AG09309 (cell line): ENCODE measurements at places on chromosomes 5 and 9.

- no peak for DNase-seq
Observed at GRCh38 chr5:80238097-80238496, 17.8 kb downstream of the SERINC5 start.

DNA sequence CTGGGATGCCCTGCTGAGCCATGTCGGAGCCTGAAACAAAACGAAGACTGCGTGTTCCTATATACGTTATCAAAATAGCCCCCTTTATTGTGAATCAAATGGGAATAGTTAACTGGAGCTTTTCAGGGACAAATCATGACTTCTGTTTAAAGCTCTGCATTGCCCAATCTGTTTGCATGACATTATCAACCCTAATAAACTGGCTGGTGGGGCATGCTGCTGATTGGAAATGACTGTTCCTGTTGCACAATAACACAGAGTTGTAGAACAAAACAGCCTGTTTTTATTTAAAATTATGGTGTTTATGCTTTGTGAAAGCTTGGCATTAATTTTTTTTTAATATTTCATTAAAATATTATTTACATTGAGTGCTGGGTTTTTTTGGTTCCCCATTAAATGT, 215.5 kb downstream of the TMEM167A start:
- DNase-seq = peak; percentile 11

DNA sequence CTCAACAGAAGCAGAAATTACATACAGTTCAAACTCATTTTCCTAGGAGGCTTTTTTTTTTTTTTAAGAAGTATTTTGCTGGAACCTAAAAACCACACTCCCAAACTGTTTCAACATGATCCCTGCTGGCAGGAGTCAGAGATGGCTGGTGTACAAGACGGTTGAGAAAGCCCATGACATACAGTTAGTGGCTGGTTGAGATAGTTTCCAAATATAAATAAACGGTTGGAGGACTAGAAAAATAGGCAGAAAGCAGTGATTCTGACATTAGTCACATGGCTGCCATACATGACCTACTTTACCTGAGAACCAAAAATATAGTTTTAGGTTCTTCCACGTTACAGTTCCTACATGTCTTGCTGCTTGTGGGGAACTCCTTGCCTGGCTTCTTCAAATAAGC, 31.7 kb upstream of the BASP1 start:
- DNase-seq = peak; percentile 95

GRCh38 chr9:134380542-134381271, 54.5 kb downstream of the RXRA start:
- DNase-seq = no peak

DNA sequence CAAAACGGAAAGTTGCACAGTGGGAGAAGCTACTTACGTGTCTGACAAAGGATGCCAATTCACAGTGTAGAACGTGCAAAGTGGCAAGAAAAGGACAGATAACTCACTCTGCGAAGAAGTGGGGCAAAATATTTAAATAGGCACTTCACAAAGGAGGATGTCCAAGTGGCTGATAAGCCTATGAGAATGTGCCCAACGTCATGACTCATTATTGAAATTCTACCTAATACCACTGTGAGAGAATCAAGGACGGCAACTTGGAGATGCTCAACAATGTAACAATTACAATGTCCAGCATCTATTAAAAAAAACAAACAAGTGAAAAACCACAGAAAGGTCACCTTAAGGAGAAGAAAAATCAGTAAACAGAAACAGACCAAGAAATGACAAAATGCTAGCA, 59.0 kb downstream of the NACC2 start:
- DNase-seq = no peak

GRCh38 chr5:158135682-158136179, 276.8 kb upstream of the CLINT1 start:
- no peak for DNase-seq

- DNase-seq = no peak
Observed at GRCh38 chr5:33205727-33206410, 234.9 kb upstream of the TARS1 start.

DNA sequence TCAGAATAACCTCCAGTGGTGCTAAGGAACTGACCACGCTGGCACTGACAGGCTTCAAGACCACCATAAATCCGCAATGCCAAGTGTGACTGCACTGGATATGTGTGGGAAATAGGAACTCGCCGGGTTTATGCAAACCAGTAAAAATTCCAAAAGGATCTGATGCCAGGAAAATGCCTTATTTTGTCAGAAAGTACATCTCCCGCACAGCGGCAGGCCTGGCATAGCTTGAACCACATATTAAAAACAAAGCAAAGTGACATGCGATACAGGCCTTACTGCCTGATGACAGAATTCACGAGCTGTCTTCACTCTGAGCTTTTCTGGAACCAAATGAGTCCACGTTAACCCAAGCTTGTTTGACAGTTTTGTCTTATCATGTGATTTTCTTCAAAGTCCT, 139.6 kb downstream of the GLIS3 start:
- no peak for DNase-seq

DNA sequence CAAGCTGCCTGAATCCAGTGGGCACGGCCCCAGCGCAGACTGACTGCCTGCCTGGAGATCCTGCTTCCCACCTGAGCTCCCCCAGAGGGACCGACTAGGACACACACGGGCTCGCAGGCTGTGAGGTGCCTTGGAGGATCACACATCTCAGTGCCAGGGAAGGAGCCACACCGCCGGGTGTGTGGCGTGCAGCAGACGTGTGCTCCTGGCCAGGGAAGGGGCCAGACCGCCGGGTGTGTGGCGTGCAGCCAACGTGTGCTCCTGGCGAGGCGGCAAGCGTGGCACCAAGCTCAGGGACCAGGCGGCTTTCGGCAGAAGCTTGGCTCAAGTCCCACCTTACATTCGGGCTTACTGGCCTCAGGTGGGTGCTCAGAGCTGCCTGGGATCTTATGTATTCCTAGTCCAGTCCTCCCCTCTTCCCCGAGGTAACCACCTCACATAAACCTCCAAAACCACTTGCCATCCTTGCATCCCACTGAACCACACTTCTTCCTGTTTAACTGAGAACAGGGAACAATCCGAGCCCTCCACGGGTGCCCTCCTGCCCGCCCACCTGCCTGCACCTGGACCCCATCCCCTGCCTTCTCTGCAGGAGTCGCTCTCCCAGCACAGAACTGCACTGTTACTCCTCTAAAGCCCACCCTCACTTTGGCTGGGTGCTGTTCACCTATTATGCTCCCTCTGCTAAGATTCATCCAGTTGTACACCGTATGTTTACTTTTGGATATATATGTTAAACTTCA, 22.4 kb upstream of the MRNIP start:
- no peak for DNase-seq

DNA sequence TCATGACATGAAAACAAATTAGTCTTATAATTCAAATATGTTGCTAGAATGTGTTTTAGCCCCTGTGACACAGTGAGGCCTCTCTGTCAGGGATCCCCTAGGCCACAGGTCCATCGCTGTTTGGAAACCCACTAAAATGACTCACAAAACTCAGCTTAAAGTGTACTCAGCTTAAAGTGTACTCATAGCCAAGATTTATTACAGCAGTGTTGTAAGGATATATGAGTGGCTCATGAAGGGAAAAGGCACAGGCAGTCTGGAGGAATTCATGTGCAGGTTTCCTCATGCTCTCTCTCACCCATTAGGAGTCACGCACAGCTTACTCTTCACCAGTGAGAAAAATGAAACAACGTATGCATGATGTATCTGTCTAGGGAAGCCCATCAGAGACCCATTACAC, 24.4 kb upstream of the TGFBI start:
- DNase-seq = peak; percentile 92

DNA sequence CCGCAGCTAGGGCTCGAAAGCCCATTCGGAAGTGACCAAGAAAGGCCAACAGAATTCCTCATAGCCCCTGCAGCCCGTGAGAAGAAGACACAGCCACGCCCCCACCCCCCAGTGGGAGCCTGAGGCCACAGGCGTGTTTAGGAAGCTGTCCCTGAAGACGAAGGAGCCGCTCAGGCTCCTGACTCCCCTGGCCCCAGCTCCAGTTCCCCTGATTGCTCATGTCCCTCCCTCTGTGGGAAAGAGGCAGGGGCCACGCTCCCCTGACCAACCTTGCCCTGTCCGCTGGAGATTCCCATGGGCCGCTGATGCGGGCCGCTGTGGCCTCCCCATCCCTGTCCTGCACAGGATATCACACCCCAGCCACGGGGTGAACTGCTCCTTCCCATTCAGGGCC, 13.6 kb downstream of the ROPN1L start:
- DNase-seq = no peak

GRCh38 chr5:121174351-121174750, 677.3 kb upstream of the FTMT start:
- DNase-seq = no peak

DNA sequence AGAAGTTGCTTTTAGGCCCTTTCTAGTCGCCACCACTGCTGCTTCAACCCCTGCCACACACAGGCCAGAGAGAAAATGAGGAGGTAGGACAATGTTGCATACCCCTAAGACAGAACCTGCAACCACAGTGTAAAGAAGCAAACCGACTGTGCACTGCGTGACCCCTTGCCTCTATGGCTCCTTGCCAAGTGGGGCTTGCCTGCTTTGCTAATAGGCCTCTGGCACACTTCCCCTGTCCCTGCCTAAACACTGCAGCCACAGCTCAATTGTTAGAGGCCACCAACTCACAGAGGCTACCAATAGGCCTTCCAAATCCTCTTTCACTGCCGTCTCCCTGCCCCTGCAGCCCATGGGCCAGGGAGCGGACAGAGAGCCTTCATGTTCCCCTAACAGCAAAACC, 280.1 kb downstream of the CDH10 start:
- no peak for DNase-seq

DNA sequence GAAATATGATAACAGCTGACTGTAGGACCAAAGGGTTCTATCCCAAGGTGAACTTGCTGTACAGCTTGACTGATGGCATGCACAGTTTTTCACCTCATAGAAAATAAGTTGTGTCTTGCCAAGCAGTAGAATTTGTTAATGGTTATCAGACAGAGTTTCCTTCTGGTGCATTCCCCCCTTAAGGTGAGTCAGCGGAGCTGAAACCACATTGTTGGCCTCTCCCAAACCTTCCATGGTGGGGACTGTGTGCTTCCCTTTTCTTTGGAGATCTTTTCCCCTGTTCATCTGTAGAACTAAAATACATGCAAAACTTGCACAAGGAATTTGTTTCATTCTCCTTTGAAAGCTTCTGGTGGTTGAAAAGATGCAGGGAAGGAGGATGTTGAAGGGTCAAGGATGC, 179.8 kb downstream of the FGF1 start:
- DNase-seq = no peak

GRCh38 chr5:161311965-161312364, 234.6 kb downstream of the GABRB2 start:
- DNase-seq = no peak

DNA sequence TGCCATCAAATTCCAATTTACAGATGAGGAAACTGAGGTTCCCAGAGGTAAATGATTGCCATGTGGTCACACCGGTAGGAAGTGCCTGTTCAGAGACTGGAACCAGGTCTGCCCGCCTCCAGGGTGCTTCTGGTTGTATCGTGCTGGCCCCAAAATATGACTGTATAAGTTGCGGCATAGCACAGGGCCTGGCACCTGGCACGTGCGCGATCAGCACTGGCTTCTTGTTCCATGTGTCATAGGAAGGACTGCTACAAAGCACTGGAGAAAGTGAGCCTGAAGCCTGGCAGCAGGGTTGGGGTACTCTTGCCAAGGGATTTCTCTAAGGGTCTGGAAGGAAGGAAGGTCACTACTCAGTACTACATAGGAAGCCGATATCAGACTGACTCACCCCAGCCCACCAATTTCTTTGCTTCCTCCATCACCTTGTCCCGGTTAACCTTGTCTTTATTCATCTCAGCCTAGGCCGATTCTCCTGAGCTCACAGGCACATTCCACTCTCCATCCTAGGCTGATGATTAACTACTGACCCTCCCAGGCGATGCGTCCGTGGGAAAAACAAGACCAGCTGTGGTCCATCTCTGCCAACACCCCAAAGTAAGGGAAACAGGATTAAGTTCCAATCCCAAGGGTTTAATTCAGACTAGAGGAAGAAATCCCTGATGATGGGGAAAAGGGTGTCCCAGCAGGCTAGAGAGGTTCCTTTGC, 1.8 kb downstream of the HRH2 start:
- DNase-seq = no peak

DNA sequence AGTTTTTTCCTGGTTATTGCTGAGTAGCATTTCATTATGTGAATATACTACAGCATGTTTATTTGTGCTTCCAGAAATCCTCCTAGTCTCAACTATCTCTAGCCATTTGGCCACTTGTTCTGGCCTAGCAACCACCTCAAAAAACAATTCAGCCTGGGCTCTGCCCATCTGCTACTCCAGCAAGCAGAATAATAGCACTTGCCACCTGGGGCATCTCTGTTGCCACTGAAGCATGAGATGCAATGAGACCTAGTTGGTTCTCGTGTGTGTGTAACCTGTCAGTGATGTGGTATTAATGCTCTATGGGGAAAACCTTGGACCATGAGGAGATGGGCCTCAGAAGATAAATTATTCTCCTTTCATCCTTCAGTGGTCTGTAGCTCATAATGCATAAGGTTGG, 129.5 kb downstream of the RNF180 start:
- no peak for DNase-seq

DNA sequence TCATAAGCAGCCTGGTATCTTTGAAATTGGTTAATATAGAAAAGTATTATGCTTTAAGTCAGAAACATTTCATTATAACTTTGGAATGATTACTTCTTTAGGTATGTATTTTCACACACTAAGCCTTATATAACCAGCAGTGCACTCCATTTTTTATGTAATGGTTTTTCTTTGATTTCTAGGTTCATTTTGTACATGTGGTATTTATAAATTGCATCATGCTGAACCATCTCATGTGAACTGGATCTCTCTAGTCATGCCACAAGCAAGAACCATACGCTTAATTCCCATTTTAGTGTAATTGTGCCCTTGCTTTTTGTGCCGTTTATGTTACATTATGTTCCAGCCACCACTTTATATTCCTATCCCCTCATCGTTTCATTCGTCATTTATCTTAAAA, 38.6 kb upstream of the SRP19 start:
- DNase-seq = peak; percentile 8

- DNase-seq = no peak
Observed at GRCh38 chr9:33024126-33024965, 727 bp upstream of the DNAJA1 start.

DNA sequence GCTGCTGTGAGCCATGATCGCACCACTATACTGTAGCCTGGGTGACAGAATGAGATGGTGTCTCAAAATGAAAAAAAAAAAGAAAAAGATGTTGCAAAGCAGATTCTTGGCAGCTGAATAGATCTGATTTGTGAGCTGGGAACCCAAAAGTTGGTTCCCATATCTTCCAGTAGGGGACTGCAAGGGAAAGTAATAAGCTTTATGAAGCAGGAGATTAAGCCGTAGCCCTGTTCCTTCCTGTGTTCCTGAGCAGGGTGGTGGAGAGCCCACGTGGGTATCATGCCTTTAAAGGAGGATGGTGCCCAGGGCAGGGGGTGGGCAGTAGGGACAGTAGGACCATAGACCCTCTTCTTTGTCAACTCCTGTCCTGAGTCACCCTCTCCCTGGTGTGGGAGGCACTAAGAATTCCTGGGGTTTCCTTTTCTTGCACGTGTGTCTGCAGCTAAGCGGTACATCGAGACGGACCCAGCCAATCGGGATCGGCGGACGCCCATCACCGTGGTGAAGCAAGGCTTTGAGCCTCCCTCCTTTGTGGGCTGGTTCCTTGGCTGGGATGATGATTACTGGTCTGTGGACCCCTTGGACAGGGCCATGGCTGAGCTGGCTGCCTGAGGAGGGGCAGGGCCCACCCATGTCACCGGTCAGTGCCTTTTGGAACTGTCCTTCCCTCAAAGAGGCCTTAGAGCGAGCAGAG, 37.9 kb downstream of the STOM start:
- no peak for DNase-seq

- no peak for DNase-seq
Observed at GRCh38 chr9:38164659-38165221, 95.7 kb upstream of the SHB start.
